ENCODE measurements at places on chromosomes 6 and 20.

DNA sequence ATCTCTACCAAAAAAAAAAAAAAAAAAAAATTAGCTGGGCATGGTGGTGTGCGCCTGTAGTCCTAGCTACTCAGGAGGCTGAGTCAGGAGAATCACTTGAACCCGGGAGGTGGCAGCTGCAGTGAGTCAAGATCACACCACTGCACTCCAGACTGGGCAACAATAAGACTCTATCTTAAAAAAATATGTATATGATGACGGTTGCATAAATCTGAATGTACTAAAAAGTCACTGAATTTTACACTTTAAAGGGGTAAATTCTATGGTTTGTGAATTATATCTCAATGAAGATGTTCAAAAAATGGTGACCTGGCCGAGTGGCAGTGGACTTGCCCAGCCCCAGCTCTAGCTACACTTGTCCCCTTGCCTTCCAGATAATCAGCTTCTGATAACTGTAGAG lies 10.4 kb upstream of the ABCC10 start:
- no peak for DNase-seq

DNA sequence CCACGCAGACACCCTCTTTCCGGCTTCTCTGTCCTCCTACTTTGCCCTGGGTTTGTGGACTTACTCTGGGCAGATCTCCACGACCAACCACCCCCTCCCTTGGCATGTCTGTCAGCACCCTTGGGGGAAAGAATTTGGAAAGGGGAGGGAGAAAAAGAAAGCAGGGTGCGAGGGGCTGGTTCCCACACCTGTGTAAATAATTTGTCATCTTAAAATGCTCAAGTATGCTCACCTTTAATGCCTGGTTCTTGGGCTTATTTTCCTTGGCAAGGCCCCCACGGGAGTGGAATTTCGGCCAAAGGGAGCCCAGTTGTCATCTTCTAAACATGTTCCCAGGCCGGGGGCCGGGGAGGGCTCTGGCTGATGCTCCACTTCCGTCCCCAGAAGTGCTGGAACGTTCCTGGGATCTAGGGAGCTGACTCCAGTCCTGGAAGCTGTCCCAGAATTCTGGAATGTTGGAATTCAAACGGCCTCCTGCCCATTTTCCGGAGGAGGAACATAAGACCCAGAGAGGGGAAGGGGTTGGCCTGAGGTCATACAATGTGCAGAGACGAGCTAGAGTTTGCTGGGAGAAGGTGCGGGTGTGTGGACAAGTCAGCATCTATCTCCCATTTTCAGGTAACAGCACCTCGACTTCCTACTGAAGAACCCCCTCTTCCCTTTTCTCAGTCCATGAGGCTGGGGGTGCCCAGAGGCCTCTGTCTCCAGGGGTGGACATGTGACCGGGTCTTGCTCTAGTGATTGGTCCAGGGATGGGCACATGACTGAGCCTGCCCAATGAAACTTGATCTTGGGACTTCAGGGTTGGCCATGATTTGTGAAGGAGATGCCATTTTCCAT lies 122.3 kb downstream of the CEBPB start:
- no peak for DNase-seq

- DNase-seq, result no peak
Measured at GRCh38 chr6:6891949-6892461, 215.8 kb upstream of the RREB1 start.

DNA sequence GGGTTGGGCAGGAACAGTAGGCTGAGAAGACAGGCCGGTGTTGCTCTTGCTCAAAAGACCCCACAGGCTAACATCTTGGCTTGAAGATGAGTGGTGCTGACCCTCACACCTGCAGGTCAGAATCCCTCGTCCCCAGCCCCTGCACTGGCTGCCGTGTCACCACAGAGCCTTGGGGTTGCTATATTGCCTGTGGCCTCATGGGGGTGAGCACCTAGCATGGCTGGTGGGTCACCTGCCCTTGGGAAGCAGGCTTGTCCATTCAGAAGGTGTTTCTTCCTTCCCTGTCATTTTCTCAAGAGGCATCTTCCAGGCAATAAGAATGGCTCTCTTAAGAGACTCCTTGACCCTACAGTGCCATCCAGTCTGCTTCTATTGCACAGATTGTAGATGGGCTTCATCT lies 7.7 kb downstream of the SLC22A16 start:
- no peak for DNase-seq

DNA sequence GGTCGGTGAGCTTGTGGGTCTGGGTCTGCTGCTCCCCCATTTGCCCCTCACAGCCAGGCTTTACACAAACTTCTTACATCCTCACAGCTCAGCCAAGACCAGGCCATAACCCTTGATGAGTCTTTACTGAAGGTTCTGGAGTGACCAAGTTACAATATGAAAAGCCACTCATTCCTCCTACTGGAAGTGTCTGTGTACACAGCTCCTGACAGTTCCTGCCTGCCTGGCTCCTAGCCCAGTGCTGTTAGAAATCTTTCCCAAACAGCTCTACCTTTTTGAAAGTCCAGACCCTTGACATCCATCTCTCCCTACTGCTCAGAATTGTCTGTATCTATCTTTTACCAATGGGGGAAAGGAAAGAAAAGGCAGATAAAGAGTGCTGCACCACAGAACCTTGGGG lies 106.9 kb downstream of the PAX1 start:
- no peak for DNase-seq

DNA sequence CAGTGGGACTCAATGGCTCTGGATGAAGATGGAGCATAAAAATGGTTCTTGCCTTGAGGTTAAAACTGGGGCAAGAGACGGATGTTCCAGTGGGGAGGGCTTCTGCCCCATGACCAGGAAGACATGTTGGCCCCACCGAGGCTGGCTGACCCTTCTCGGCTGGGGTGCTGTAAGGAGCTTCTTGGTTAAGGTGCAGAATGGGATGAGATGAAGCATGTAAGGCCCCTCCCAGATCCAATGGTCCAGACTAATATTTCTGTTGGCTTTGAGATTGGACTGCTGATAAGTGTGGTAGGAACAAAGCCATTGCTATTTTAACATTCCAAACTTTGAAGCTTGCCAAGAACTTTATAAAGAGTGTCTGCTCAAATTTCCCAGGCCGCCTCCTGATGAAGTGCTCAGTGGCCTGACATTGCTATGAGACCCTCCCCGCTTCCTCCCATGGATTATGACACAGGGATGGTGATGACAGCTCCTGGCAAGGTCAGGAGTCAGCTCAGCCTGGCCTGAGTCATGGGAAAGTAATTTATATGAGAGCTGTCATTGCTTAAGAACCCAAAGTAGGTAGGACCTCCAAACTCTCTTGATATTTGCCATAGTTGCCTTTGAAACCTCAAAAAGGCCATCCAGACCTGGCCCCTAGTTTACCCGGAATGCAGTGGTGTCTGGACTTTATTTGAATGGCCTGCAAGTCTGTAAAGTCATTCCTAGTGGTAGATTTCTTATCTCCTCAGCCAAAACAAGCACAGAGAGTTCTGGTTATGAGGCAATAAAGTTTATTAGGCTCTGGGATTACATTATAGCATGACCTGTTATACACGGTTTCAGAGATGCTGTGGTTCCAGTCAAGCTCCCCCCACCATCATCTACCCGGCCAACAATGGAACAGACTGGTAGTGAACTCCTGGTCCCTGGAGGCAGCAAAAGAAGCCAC lies 55.2 kb downstream of the TGM2 start:
- no peak for DNase-seq

DNA sequence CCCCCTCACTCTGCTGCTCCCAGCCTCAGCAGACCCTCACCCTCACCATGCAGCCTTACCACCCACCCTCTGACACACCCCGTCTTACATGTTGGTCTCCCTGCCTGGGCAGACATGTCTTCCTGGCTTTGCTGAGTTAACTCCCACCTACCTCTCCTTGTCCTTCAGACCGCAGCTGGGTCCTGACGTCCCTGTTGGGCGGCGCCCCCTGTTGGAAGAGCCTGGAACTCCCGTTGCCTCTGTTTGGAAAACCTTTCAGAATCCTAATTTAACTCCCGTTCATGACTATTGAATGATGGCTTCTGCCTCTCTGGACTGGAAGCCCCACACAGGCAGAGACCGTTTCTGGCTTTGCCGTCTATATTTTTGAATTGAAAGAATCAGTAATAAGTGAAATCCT lies 245.1 kb downstream of the MYLK4 start:
- DNase-seq, result no peak

GRCh38 chr6:152977556-152977955 lies 5.3 kb downstream of the FBXO5 start:
- DNase-seq, result no peak

GRCh38 chr6:71592643-71593042 lies 293.7 kb upstream of the RIMS1 start:
- no peak for DNase-seq

DNA sequence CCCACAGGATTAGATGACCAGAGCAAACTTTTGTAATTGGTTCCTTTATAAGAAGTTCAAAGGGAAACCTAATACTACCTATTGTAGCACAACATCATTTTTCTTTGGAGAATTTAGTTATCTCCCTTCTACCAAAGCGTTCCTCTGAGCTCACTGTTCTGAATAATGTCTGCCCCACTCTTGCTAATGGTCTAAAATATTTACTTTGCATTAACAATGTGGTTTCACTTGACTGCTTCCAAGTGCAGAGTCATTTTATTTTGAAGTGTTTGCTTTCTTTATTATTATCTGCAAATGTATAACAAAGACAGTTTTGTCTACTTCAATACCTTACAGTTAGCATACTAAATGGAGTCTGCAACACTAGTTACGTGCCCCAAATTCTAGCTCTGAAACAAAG lies 15.0 kb downstream of the TRAPPC3L start:
- DNase-seq, result no peak

DNA sequence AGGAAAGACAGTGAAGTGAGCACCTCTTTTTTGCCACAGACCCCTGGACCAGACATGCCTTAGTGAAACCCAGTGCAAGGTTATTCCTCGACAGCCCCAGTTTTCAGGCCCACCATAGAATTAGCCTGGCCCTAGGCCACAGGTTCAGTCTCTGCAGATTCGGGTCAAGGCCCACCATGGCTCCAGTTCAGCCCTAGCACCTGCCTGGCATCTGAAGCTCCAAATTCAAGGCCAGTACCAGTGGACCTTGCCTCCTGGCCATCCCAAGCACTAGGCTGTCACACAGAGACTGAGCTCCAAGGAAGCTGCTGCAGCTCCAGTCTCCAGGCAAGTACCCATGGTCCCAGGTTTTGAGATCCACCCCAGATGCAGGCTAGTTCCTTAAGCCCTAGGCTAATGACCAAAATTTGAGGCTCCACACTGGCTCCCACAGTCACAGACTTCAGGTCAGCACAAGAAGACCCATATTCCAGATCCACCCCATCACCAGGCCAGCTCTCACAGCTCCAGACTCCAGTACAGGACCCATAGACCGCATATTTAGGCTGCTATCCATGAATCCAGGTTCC lies 877.5 kb upstream of the ADGRB3 start:
- no peak for DNase-seq

- DNase-seq, result no peak
Measured at GRCh38 chr6:110340392-110340965, 17.7 kb downstream of the METTL24 start.

- DNase-seq, result no peak
Measured at GRCh38 chr6:81977486-81977885, 225.0 kb upstream of the TENT5A start.

- no peak for DNase-seq
Measured at GRCh38 chr20:50876063-50876685, 55.1 kb downstream of the ADNP start.

GRCh38 chr20:53859684-53860083 lies 210.7 kb downstream of the BCAS1 start:
- no peak for DNase-seq

- DNase-seq, result no peak
Measured at GRCh38 chr6:5450073-5450472, 188.8 kb downstream of the FARS2 start.

DNA sequence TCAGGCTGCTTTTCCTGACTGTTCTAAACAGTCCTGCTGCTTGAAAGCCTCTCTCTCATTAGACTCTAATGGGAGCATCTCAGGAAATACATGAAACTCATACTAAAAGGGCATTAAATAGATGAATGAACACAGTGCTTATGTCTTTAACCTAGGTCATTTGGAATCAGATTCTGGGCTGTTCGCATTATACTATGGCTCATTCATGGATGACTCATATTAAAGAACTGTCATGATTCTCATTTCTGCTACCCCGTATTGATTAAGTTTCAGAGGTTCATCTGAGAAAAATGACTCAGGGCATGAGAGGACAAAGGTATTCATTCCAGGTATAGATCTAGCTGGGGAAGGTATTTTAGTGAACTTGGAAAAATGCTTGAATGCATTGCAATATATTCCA lies 335.5 kb downstream of the GJA1 start:
- DNase-seq, result no peak

- DNase-seq, result no peak
Measured at GRCh38 chr20:51431321-51431720, 111.2 kb downstream of the NFATC2 start.

- DNase-seq, result no peak
Measured at GRCh38 chr6:147567141-147567805, 58.8 kb downstream of the SAMD5 start.

DNA sequence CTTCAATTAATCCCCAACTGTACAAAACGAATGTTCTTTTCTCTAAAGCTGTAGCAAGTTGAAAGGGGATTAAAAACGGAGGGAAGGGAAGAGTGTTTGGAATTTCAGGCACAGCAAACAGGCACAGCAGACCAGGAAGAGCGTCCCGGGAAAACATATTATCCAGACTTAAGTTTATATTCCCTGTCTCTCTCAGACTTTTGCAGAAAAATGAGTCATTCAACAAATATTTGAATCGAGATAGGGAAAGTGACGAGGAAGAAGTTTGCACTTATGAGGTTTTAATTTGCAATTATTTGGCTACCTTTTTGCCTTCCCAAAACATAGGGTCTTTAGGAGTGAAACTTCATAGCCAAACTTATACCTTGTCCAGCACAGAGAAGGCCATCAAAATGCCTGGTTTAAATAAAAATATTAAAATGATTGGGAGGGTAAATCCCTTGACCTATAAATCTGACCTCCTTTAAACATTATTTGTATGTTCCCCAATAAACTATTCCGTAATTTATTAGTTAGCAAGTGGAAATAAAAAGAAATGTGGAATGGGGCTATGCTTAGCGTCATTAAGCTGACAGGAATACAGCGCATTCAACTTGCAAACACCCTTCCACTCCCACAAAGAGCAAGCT lies 16.0 kb downstream of the HFE start:
- no peak for DNase-seq

DNA sequence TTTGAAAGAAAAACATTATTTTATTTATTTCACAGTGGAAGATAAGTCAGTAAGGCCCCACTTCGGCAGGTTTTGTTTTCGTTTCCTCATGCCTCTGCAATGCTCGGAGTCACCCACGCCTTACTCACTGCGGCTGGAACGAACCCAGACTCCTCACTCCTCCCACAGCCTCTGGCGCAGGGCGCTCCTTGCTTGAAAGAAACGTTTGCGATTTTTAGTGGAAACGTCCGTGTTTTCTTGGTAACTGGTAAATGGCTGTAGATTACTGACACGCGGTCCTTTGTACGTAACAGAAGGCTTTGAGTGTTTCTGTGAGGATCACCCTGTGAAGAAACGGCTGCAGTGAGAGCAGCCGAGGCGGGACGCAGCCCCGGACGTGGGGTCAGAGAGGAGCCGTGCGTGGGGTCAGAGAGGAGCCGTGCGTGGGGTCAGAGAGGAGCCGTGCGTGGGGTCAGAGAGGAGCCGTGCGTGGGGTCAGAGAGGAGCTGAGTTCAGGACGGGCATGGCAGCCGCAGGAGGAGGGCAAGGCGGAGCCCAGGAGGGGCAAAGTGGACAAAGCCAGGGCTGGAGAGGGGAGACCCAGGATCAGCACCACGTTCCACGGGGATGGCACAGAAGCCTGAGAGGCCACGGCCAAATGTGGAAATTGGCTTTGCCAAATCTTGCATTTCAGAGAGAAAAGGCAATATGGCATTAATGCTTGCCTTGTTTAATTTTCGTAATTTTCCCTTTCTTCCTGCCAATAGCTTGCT lies 198.6 kb upstream of the THBS2 start:
- no peak for DNase-seq

- DNase-seq, result no peak
Measured at GRCh38 chr20:64079273-64080012, at the start of gene RGS19. Gene RGS19, minus strand, starts transcription at chr20:64079518. Its CDS starts 2,632 bp downstream, at chr20:64076886.

All from NCI-H1048 (cell line).